Stimulated activated CD4-positive, alpha-beta T cell treated with anti-CD3 and anti-CD28 coated beads, Interleukin-1b, Interleukin-23, amount 100 ng/mL, for 24 hours (primary cell): ENCODE measurements at places on chromosomes 11 and 22.

DNA sequence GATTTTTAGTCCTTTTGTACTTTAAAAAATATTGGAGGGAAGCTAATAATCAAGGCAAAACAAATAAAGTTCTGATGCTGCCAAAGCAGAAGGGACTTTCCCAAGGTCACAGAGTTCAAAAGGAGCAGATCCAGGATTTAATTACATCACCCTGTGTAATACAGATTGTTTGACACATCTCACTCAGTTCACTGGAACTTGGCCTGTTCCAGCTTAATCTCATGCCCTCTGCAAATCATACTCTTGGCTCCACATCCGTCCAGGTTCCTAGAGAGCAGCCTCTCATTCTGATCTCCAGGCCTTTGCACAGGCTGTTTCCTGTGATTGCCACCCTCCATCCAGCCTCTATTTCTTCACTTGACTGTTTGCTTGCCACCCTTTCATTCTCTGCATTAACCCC lies 151.7 kb downstream of the SPON1 start:
- no peak for DNase-seq

DNA sequence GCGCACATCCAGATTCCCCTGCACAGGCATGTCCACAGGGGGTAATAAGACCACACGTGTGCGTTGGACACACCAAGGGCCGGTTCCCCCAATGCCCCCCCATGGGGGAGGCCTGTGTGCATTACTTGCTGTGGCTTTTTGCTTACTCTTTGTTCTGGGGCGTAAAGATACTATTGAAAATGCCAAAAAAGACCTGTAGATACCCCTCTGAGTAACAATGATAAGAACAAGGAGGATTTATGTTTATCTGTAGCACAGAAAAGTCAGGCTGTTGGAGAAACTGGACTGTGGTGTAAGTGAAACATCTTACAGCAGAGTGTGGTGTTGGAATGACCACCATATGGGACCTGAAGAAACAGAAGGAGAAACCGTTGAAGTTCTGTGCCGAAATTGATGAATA lies 103.2 kb downstream of the TBC1D22A start:
- DNase-seq: no peak

GRCh38 chr11:133521502-133521901 lies 10.8 kb downstream of the OPCML start:
- no peak for DNase-seq

DNA sequence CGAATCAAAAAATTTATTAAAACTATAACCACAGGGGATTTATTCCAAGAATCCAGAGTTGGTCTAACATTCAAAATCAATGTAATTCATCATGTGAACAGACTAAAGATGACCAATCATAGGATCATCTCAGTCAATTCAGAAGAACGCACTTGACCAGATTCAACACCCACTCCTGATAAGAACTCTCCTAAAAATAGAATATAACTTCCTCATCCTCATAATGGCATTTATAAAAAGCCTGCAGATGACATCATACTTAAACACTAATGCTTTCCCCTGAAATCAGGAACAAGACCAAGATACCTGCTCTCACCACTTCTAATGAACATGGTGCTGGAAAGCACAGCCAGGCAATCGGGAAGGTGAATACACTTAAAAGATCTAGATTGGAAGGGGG lies 10.5 kb upstream of the MUC2 start:
- DNase-seq: no peak
